ENCODE measurements at places on chromosomes 5 and 9.

GRCh38 chr9:8907868-8908267, 1108.3 kb upstream of the DMAC1 start:
- no peak for DNase-seq

DNA sequence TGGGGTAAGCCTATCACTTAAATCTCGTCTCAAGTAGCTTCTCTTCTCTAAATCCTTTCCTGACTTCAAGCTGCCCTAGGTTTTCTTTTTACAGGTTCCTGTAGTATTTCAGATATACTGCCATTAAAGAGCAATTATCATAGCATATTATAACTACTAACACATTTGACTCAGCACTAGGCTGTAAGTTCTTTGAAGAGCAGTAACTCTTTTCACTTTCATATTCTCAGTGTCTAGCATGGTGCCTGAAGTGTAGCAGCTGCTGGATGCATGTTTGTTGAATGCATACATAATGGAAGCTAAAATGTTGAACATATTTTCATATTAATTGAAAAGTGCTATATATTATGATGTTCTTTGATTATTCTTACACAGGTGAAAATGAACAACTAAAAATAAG, 22.5 kb downstream of the CCDC152 start:
- DNase-seq: no peak

DNA sequence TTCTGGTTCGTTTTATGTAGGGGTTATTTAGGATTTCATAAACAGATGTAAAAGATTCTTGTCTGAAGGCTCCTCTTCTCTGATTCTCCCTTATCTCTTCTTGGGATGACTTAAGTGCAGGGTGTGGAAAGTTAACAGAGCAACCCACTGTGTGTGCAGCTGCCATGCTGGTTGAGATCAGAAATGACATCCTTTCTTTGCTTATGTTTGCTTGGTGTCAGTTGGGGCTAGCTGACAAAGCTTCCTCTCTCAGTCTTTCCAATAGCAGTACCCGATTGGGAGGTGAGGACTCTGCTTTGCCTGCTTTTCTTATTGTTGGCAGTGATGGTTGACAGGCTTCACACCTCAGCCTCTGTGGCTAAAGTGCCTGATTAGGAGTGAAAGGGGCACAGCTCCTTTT, 26.5 kb downstream of the OGN start:
- no peak for DNase-seq

- no peak for DNase-seq
Measured at GRCh38 chr9:19931098-19931890, 142.5 kb upstream of the SLC24A2 start.

DNA sequence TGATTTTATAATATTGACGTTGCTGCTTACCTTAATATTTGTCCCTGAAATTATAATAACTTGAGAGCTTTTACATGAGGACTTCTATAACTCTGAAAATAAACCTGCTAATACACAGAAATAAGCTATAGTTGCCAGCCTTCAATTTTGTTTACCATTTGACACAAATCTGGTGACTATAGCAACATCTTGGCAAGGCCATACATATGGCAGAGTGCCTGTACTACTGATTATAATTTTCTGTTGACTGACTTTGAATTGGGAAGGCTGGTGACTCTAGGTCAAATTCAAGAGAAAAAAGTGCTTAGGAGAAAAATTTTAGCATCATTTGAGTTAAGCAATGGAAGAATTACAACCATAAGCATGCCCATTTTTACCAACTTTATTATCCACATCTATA, 581.4 kb upstream of the PTPRD start:
- no peak for DNase-seq

GRCh38 chr5:127410959-127411358, 106.5 kb upstream of the PRRC1 start:
- DNase-seq: no peak

DNA sequence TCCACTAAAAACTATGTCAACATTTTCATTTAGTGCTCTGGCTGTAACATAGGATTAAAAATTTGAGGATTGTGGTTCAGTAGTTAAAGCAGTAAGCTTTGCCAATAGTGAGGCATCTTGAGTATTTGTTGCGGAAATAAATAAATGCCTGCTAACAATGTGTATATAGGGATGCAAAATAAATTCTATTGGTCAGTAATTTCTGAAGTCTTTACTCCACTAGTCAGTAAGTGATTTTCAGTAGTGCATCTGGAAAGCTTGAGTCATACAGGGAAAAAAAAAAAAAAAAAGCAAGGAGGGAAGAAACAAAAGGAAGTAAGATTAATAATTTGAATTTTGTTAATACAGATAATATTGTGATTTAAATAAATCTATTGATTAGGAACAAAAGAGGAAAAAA, 21.0 kb downstream of the NIPBL start:
- no peak for DNase-seq

DNA sequence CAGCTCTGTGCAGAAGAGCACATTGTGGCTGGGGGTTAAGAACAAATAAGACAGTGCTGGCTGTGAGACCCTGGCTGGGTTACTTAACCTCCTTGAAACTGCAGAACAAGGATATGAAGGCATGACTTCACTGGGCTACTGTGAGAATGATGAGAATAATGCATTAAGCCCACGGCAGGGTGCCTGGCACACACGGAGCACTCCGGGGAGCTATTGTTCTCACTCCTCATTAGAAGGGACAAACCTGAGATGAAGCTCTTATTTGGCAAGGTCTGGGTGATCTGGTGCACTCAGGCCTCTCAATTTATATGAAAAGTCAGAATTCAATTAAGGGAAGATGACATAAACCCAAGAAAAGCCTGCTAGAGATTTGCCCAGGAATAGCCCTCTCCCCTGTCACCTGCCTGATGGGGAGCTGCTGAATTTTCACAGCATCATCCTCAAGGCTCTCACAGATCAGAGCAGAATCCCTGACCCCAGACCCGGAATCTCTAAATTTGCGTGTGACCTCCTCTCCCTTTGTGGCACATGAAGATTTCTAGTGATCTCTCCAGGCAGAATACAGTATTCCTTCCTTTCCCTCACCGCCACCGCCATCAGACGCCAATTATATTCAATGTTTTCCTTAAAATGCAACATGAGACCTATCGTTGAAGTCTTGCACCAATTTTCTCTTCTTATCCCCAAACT, 102.1 kb downstream of the COL23A1 start:
- DNase-seq: no peak

DNA sequence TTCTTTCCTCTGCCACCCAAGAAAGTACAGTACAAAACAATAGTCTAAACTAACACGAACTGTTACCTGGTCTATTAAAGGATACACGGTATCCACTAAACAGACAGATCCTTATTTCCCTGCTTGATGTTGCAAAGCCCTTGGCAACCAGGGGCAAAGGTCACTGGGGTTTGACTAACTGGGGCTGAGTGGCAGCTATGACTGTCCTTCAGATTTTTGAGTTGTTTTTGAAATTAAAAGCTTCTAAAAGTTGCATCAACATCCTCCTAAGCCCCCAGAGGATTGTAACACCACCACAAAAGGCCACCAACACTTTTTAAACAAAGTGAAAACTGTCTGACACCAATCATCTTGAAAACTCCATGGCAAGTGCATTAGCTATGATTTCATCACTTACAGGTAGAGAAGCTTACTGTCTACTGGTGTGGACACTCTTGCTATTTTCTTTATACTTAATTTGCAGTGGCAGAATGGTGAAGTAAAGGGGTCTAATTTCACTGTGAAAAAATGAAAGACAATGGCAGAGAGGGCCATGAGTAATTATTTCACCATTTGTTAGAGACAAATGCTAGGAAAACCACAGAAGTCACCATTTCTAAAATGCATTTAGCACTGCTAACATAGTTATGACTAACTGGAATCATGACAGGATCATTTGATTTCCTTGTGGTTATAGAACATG, 292.4 kb downstream of the EFNA5 start:
- DNase-seq: no peak

DNA sequence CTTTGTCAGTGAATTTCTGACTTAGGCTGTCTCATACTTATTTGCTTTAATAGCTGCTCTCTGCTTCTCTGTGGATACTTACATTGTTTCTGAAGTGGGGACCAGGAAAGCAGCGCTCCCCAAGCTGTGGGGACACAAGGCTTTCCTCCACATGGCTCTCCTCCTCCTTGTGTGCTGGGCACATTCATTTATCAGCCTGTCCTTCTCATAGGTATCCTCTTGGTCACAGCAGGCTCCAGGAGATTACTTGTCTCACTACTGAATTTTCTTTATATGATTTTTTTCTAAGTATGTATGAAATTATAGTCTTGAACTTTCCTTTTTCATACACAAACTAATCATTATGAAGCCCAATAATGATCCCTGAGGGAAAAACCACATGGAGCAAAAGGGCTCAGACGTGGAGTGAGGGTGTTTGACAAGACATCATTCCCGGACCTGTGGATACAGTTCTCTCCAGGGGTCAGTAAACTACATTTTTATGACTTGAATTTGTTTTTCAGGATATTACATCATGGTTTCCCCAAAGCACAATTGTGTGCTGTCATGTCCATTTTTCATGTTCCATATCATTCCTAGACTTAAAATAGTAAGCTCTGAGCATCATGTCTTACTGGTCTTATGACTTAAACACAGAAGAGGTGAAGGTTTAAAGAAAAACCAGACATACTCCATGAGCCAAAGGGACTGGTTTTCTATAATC, 234.5 kb downstream of the PCSK1 start:
- no peak for DNase-seq

GRCh38 chr5:165630261-165630778, 2124.9 kb downstream of the MAT2B start:
- no peak for DNase-seq

DNA sequence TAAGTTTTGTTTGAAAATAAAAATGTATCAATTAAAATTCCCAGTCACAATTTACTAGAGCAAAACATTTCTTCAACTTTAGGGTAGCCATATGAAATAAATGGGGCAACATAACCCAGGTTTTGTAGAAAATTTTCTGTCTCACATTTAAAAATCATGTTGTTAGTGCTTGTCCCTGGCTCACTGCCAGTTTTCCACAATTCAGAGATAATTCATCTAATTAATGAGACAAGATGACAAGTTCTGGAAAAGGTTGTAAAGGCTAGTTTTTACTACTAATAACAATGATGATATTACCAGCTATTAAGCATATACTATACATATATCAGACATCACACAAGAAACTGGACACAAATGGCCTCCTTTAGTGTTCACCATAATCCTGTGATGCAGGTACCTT, 45.9 kb downstream of the MEGF9 start:
- no peak for DNase-seq

- DNase-seq: no peak
Measured at GRCh38 chr5:104512063-104512825, 949.7 kb upstream of the NUDT12 start.

DNA sequence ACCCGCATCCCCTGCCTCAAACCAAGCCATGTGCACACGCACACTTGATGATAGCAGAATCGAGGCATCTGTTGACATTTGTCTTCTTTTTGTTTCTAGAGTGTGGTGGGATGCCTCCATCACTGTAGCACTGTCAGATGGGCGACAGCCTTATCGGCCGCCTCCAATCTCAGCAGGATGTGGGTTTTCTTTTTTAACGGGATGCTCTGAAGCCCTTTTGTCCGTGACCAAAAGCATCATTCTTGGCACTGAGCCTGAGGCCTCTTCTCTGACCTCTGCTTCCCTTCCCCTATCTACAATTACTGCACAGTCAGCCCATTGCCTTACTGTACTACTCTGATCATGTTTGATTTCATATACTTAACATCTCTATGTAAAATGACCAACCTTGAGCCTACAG, 78.3 kb downstream of the LMNB1 start:
- DNase-seq: no peak

DNA sequence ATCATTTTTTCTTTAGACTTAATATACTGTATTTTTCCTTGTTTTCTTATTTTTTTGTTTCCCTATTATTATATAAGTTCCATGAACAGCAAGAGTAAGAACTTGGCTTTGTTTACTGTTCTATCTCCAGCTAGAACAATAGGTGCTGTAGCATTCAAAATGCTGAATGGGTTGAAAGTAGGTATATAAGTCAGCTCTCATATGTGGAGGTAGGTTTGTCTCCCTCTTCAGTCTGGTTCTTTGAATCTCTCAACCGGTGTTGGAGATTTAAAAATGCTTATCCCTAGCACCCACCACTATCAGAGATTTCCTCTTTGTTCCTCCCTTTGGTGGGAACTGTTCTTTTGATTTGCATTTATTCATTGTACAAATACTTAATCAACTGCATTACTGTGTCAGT, 87.5 kb upstream of the FSD1L start:
- DNase-seq: no peak

GRCh38 chr5:167413506-167413905, 877.9 kb upstream of the WWC1 start:
- no peak for DNase-seq

- DNase-seq: no peak
Measured at GRCh38 chr5:76358-77169, 15.4 kb upstream of the PLEKHG4B start.

GRCh38 chr5:91177639-91178038, 205.5 kb downstream of the ARRDC3 start:
- DNase-seq: no peak

GRCh38 chr9:70823284-70823683, 298.1 kb downstream of the TRPM3 start:
- no peak for DNase-seq

DNA sequence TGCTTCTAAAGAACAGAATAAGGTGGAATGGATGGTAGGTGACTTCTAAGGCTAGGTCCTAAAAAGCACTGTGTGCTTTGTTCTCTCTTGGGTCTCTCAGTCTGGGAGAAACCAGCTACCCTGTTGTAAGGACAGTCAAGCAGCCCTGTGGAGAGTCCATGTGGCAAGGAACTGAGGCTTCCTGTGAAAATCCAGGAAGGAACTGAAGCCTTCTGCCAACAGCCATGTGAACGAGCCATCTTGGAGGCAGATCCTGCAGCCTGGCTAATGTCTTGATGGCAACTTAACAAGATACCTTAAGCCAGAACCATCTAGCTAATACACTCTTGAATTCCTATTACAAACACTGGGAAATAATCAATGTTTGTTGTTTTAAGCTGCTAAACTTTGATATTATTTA, 100.1 kb upstream of the PCA3 start:
- DNase-seq: no peak

GRCh38 chr9:80964374-80964773, 725.0 kb downstream of the TLE1 start:
- DNase-seq: no peak

DNA sequence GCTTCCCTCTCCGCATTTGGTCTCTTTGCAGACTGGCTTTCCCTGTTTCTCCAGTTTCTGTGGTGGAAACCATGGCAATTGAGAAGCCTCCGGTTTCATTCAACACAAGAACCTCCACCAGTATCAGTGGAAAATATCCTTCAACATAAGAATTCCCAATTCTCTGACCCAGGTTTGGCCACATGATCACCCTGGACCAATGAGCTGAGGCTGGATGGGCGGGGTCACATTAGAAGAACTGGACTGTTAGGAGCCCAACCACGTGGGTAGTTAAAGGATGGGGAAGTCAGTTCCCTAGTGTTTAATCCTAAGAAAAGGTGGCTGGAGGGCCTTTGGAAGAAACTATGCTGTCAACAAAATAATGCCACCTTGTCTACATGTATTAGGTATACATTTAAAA, 336.3 kb downstream of the DMRT2 start:
- DNase-seq: no peak

Data from activated CD8-positive, alpha-beta memory T cell treated with anti-CD3 and anti-CD28 coated beads for 1 hour (primary cell).